Stimulated activated CD4-positive, alpha-beta T cell treated with anti-CD3 and anti-CD28 coated beads, TNF-alpha, amount 100 ng/mL, for 24 hours (primary cell): ENCODE measurements at places on chromosomes 4 and X.

DNA sequence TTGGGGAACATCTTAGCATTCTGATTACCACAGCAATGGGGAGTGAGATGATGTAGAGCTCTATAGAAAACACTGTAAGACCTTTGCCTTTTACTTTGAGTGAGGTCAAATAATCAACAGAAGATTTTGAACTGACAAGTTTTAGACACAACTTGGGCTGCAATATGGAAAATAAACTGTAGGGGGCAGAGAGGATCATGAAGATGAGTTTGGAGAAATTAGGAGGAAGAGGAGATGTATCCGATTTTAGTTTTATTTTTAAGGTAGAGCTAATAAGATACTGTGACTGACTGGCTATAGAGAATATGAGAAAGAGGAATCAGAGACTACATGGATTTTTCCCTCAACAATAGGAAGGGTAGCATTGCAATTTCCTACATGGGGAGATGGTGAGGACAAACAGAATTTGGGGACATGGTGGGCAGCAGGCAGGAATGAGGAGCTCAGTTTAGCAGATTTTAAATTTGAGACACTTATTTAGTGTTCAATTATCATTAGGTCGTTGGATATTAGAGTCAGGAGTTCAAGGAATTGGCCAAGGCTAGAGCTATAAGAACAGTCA, 563.1 kb downstream of the INPP4B start:
- no peak for DNase-seq

- no peak for DNase-seq
These were observed 21.3 kb upstream of the FAM13A start for GRCh38 chr4:89078300-89078699.

- no peak for DNase-seq
These were observed 161.4 kb downstream of the RAB28 start for GRCh38 chr4:13322681-13323101.

DNA sequence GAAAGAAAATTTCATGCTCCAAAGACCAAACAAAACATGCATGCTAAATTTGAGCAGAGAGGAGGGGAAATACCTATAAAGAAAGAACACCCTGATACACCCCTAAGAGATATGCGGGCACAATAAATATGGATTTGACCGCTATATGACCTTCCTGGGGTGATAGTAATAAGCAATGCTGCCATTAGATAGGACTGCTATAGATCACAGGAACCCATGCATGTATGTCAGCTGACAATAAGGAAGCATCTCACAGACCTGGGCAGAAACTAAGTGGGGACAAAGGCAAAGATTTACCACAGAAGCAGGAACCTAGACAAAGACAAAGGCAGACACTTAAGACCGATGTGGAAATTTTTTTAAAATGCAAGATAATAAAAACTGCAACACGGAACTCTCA, 21.3 kb downstream of the ZNF721 start:
- DNase-seq, result no peak

DNA sequence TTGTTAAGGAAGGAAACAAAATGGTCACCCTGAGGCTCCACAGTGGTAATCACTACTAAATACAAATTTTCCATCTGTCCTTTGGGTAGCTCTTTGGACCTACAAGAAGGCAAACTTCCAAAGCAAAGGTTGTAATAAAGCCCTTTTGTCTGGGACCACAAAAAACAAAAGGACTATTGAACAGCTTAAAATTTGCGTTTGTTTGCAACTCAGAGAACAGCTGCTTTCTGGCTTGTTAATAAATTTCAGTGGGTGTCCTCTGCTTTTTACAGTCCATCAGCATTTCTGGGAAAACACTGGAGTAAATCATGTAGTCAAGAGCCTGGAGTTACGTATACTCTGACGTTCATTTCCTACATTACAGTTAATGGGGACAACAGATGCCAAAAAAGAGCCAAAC, 439.7 kb upstream of the DIAPH2 start:
- no peak for DNase-seq

DNA sequence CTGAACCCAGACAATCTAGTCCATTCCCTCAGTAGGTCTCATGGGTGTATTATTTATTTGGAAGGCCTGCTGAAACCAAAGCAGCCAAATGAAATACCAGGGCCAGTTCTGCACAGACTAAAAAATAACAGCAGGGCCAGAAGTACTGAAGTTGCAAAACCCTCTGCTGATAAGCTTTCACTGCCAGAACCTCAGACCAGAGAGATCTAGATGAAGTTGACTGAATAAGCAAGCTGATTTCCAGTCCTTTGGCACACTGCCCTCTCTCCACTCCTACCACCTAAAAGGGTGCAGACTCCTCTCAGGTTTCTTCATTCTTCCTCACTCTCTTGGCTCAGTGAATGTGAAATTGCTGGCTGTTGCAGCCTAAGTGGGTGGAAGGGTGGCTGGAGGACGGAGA, 276.7 kb upstream of the KLF3 start:
- no peak for DNase-seq

GRCh38 chr4:38008571-38009021, 48.4 kb downstream of the PTTG2 start:
- DNase-seq, result no peak

DNA sequence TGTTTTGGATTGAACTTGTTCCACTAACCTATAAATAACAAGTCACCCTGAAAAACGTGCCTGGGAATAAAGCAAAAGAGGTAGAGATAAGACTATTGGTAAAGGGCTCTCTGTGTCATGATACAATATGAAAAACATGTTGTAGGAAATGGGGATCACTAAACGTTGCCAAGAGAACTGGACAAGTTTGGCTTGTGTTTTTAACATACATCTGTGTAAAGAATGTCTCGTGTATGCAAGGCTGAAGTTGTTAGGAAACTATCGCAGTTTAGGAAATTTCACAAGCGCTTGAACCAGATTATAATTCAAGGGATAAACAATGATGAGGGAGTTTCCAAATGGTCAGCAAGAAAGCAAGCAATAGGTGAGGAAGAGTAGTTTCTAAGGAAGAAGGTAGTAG, 655.8 kb downstream of the PCDH7 start:
- DNase-seq, result no peak

DNA sequence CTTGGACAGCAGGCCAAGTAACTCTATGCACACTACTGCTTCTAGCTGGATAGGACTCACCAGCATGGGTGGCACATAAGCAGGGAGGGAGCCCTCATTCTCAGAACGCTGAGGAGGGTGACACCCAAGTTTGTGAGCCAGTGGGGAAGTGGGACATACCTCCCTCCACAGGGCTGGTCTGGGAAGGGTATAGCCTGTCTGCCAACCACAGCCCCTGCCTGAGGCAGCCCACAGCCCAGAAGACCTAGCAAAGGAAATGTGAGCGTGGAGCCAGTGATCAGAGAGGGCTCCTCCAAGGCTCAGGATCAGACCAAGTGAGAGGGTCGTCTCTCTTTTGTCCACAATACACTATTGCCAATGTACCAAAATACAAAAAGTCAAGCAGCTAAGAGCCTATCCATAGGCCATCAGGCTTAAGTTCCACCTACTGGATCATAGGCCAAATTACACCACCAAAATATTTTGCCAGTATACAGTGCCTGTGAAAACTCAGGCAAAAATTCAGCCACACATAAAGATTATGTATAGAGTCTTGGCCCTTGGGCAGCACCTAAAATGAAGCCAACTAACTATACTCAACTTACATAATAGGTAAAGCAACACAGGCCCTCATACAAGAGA, 1203.1 kb downstream of the PCDH18 start:
- DNase-seq, result no peak

DNA sequence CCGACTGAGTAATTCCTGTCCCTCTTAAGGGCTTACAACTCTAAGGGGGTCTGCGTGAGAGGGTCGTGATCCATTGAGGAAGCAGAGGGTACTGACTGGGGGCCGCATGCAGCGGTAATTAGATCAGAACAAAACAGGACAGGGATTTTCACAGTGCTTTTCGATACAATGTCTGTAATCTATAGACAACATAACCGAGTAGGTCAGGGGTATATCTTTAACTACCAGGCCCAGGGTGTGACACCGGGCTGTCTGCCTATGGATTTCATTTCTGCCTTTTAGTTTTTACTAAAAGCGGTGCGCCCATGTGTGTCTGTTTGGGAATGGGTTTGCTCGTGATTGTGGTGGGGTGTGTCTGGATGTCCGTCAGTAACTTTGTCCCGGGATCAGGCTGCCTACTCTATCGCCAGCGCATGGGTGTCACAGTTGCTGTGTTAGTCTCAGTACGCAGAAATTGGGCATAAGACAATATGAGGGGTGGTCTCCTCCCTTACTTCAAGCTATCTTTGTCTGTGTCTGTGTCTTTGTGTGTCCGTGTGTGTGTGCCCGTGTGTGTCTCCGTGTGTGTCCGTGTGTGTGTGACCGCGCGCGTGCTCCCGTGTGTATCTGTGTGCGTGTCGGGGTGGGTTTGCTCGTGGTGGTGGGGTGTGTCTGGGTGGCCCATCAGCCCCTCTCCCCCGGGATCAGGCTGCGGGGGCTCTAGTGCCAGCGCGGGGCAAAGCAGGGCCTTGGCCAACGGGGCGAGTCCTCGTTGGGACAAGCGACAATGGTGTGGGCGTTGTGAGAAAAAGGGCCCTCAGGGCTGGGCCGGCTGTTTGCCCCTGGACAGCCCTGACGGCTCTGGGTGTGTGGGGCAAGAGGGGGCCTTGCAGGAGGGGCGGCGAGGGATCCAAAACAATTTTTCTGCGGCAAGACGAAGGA, 10.4 kb downstream of the FRG2 start:
- no peak for DNase-seq
